CD4-positive, alpha-beta T cell treated with Interleukin-4 for 1 hour (primary cell): ENCODE measurements at places on chromosomes 16 and 17.
A peak's percentile ranks its signal among the peaks of the same experiment; 100 is the strongest.

GRCh38 chr17:16418685-16419068 lies 3.3 kb downstream of the TRPV2 start:
- no peak for DNase-seq

- peak; percentile 22 for DNase-seq
These were observed 11.8 kb upstream of the CLTC start for GRCh38 chr17:59607817-59608403.

DNA sequence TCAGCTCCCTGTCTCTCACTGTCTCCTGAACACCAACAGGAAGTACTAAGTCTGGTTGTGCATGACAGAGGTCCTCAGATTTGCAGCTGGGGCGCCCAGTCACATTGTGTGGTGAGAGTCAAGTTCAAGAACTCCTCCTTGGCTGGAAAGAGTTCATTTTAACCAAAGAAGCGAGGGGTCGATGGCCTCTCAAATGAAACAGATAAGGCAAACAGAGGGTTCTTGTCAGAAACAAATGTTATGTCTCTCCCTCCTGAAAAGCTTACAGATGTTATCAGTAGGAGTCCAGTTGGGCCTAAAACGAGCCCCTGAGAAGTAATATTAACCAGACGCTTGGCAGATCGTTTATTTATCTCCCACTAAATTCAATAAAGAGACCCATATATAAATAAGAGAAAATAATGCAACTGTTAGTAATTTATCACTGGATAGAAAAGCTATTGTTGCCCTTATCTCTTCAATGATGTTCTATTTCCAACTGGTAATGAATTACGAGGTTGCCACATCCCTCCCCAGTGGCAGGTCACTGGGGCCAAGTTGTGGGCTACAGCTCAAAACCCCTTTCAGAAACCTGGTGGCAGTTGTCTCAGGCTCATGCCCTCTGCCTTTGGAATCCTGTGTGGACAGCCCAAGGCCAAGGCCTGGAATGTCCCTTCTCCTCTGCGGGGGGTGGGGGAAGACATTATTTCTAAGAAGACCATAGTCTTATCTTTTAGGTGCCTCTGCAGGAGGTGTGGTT lies 307.5 kb upstream of the DYNLRB2 start:
- no peak for DNase-seq

DNA sequence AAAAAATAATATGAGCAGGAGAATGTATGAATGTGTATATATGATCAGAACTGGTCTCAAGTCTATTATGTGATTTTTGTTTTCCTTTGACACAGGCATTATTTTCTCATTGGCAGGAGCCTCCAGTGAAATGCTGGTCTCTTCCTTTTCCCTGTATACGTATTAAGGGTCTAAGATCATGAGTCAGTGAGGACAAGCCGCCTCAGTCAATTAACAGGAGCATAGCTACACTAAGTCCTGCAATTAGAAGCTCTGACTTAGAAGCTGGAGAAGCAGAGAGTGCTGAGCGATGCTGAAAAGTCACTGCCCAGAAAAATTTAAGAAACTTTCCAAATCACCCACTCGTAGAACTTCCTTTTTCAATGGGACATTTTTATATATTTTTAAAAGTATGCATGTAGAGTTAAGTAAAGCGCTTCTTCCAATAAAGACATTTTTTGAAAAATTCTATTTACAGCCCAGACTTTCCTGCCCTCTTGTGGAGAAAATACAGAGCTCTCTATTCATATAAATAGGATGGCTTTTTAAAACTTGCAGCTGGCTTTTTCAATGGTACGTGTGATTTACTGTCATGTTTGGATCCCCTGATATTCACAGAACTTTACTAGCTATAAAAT lies 70.2 kb upstream of the PSMD7 start:
- no peak for DNase-seq

DNA sequence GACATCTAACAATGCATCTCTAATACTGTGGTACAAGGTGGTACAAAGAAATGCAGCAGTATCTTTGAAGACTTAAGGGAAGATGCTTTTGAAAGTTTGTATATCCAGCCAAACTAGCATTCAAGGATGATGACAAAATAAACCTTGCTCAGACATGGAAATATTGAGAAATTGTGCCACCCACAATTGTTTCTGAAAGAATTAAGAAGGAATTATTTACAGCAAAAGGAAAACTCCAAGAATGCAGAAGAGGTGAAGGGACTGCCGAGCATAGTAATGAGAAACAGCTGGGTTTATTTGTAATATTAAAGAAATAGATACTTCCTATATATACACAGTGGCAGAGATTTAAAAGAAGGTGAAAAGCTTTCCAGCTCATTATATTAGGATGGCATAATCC lies 29.5 kb downstream of the PMFBP1 start:
- no peak for DNase-seq

DNA sequence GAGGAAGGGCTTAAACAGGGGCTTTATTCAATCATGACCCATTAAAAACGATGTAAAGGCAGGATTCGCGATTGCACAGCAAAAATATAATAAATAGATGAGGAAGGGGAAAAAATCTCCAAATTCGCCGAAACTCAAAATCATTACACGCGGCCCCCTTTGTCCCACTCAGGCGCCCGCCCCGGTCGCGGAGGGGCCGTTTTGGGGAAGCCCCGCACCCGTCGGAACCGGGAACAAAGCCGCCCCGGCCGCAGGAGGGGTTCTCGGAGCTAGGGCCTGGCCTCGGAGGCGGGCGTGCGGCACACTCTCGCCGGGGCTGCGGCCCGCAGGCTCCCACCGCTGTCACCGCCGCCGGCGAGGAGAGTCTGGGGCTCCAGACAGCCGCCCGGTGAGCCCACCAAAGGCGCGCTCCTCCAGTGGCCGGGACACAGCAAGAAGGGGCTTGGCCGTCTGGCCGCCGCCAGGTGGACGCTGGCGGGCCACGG lies 521 bp downstream of the C16orf87 start:
- peak; percentile 44 for DNase-seq

GRCh38 chr16:27108051-27108770 lies 41.5 kb downstream of the C16orf82 start:
- no peak for DNase-seq

DNA sequence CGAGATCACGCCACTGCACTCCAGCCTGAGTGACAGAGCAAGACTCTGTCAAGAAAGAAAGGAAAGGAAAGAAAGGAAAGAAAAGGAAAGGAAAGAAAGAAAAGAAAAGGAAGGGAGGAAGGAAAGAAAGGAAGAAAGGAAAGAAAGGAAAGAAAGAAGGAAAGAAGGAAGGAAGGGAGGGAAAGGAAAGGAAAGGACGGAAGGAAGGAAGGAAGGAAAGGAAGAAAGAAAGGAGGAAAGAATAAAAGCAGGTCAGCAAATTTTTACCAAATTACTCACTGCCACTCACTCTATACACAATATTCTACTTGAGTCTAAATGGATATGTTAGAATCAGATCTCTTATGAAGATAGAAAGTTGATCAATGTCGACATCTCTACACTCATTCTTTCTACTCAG lies 49.8 kb downstream of the RND2 start:
- no peak for DNase-seq

DNA sequence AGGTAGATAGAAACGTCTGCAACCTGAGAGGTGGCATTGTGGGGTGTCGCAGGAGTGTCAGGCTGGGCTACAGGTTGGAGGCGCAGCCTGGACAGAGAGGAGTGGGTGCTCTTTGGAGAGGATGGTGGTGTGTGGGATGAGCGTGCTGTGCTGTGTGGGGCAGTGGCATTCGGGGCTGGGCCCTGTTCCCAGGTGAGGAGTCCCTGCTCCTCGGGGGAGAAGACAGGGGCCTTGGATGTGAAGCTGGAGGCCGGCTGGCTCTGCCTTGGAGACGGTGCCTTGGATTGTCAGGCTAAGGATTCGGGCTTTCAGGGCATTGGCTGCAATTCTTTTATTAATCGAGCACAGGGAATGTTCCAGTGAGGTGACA lies 69.3 kb downstream of the BANP start:
- DNase-seq: no peak

DNA sequence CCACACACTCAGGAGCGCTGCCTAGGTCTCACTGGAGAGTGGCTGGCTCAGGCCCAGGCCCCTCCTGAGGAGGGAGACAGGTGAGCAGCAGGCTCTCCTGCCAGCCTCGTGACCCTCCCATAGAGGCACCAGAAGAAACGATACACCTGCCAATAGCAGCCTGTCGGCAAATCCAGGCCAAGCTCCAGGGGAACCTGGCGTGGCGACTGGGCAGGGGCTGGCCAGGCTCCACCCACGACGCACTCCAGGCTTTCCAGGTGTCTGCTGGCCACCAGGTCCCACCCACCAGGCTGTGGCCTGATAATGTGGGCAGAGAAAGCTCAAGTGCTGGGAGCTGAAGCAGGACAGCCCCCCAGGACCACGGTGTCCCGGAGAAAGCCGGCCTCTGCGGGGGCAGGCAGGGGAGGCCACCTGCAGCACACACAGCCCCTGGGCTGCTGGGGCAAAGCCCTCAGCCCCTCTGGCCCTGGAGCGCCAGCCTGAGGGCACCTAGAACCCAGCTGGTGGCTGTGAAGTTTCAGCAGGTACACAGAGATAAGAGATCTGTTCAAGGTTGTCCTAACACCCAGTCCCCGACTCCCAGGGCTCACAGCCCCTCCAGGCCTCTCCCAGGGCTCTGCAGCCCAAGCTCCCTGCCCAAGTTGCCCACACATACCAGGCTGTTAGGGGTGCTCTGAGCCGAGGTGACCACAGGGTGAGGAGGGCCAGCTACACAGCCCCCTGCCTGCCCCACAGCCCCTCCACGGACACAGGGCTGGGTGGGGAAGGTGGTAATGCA lies 2.4 kb downstream of the PGAP6 start:
- no peak for DNase-seq

GRCh38 chr16:84404936-84405639 lies 36.8 kb downstream of the ATP2C2 start:
- no peak for DNase-seq

GRCh38 chr16:57260294-57260929 lies 15.4 kb downstream of the ARL2BP start:
- no peak for DNase-seq

- no peak for DNase-seq
These were observed 23.9 kb downstream of the PTRH2 start for GRCh38 chr17:59683283-59683682.

DNA sequence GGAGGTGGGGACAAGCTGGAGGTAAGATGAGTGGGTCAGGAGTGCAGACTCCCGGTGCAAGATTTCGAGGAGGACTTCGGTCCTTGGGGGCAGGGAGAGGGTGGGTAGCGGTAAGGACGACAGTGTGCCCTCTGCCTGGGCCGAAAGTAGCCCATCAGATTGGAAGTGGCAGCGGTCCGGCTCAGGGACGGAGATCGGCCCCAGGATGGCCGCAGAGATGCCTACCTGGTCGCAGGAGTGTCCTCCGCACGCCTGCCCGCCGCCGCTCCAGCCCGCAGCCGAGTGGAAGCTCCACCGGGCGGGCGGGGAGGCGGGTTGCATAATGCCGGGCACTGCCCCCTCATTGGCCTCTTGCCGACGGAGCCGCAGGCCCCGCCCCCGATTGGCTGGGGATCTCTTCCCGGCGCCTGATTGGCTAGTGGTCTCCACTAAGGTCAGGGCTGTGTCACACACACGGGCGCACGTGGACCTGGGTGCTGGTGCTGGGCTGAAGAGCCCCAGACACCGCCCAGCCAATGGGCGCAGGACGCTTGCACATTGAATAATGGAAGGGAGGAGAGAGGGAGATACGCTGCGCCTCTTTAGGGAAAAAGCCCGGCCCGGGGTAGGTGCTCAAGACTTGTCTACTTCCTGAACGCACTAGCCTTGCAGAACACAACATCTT lies at the start of gene PER1:
Gene PER1, minus strand, starts transcription at position 293 of the 664 bp plus-strand sequence. CDS start 1,698 bp downstream, outside the sequence.
- peak; percentile 95 for DNase-seq

DNA sequence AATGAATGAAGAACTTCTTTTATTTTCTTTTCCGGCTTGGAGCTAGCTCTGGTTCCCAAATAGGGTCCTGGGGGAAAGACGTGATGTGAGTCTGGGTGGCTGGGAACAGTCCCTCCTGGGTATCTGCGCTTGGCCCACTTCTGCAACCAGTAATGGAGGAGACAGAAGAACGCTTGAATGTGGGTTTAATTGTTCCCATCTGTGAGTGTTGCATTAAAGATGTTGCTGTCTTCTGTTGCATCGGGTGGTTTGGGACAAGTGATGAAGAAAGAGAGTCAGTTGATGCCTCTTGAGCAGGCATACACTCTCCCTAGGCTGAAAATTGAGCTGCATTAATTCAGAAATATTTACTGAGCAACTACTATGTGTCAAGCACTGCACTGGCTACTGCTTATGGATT lies 511.1 kb downstream of the CDH13 start:
- no peak for DNase-seq

- no peak for DNase-seq
These were observed 11.4 kb downstream of the KRABD2 start for GRCh38 chr17:8365143-8365542.

GRCh38 chr17:6701719-6702118 lies 11.4 kb downstream of the SLC13A5 start:
- peak; percentile 19 for DNase-seq

- no peak for DNase-seq
These were observed 6.2 kb downstream of the SLC12A3 start for GRCh38 chr16:56871172-56871593.

GRCh38 chr17:56774650-56775049 lies 59.1 kb downstream of the C17orf67 start:
- DNase-seq: no peak

- DNase-seq: no peak
These were observed 41.6 kb downstream of the OR3A1 start for GRCh38 chr17:3256575-3256974.

DNA sequence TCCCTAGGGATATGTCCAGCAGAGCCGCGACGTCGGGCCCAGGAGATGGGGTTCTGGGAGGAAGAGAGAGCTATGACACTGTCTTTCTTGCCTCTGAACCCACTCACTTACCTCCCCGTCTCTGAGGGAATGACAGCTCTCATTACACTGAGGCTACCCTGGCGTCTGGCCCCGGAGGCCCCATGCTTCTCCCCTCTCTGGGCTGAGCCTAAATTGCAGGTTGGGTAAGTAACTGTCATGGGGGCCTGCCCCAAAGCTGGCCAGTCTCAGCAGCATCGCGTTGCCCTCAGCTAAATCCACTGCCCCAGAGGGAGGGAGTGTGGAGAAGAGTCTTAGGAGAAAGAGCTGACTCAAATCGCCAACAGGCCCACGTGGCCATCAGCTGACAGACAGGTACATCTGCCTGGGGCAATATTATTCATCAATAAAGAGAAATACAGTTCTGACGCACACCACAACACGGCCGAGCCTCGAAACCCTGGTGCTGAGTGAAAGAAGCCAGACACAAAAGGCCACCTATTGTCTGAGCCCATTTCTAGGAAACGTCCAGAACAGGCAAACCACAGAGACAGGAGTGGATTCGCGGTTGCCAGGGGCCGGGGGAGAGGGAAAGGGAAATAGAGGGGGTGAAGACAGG lies 156.4 kb downstream of the C16orf95 start:
- no peak for DNase-seq

DNA sequence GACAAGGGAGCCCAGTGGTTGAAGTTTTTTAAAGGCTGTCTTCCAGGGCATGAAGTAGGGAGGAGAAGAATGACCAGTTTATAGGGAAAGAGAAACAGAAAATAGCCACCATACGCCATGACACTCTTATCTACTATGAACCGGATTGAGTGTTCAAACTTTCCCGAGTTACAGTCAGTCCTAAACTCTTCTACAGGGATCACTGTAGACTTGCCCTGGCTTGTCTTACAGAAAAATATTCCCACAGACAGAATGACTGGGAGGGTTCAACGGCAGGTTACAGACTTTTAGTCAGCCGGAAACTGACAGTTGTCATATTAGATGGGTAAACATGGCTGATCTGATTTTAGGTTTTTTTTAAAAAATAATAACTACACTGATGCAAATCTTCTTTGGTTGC lies 662.5 kb upstream of the SOX9 start:
- no peak for DNase-seq

GRCh38 chr16:86874141-86874540 lies 295.8 kb downstream of the FOXL1 start:
- DNase-seq: peak; percentile 1

GRCh38 chr17:7363311-7363710 lies 8.4 kb downstream of the TMEM95 start:
- DNase-seq: no peak

GRCh38 chr16:3599121-3599520 lies 12.3 kb downstream of the SLX4 start:
- DNase-seq: no peak
